ENCODE measurements at places on chromosomes 4 and X.

DNA sequence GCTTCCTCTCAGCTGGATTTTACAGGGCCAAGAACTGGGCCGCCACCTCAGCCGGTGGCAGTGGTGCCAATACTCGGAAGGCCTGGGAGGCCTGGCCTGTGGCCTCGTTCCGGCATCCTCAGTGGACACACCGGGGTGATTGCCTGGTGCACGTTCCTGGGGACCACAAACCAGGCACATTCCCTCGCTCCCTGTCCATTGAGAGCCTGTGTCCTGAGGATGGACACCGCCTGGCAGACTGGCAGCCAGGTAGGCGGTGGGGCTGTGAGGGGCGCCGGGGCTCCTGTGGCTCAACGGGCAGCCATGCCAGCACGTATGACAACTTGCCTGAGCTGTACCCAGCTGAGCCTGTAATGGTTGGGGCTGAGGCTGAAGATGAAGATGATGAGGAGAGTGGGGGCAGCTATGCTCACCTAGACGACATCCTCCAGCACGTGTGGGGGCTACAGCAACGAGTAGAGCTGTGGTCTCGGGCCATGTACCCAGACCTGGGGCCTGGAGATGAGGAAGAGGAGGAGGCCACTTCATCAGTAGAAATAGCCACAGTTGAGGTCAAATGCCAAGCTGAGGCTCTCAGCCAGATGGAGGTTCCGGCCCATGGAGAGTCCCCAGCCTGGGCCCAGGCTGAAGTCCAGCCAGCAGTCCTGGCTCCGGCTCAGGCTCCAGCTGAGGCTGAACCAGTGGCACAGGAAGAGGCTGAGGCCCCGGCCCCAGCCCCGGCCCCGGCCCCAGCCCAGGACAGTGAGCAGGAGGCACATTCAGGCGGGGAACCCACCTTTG is 70.4 kb downstream of the STARD8 start:
- no peak for DNase-seq

GRCh38 chrX:124378643-124379042 is 32.3 kb downstream of the SH2D1A start:
- no peak for DNase-seq

- no peak for DNase-seq
These were observed 50.5 kb upstream of the OGT start for GRCh38 chrX:71482228-71482958.

DNA sequence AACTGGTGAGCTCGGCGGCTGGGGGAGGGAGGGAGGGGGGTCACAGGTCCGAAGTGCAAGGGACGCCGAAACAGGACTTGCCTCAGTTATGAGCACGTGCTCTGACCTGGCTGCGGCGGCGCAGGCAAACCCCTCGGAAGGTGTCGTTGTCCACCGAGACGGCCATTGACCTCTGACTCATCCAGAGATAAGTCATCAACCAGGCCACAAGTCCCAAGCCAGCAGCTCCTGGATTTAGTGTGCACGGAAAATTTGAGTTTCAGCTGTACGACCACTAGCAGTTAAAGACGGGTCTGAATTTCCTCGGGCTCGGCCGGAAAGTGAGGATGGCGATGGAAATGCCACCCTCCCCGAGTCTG is 674 bp downstream of the SH3D19 start:
- peak; percentile 28 for DNase-seq
